Ecto neural progenitor cell (in vitro differentiated cells): ENCODE measurements at places on chromosomes 5 and 9.

DNA sequence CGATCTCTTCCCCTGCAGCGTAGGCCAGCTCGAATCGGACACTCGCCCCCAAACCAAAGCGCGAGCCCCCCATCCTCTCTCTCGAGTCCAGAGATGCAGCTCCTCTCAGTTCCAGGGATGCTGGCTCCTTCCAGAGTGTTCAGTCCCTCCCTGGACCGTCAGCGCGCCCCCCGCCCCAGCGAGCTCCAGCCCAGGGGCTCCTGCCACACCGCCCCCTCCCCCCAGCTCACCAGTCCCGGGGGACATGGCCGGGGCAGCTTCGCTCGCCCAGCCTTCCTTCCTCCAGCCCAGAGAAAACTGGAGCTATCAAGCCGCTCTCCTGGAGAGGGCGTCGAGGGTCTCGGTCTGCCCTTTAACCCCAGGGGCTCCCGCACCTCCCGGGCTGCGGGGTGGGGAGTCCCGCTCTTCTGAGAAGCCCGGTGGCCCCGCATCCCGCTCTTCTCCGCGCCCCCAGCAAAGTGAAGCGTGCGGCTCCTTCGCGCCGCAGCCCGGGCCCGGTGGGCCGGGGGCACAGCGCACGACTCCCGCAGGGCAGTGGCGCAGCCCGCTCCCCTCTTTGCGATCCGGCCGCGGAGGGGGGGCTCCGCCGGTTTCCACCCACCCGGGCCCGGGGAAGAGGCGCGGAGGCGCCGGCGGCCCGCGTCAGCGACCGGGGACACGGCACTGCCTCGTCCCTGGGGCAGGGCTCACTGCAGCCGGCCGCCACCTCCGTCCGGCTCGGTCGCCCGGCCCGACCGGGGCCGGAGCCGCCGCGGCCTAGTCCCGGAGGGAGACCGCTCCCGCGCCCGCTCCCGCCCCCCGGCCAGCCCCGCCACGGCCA is 587 bp downstream of the MIER3 start:
- DNase-seq, result peak; percentile 78

DNA sequence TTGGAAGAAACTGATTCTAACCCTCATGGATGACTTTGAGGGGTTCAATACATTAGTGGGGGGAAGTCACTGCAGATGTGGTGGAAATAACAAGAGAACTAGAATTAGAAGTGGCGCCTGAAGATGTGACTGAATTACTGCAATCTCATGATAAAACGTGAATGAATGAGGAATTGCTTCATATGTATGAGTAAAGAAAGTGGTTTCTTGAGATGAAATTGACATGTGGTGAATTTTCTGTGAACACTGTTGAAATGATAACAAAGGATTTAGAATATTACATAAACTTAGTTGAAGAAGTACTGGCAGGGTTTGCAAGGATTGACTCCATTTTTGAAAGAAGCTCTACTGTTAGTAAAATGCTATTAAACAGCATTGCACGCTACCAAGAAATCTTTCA is 113.0 kb downstream of the UGCG start:
- no peak for DNase-seq

- DNase-seq, result no peak
Observed at GRCh38 chr5:91219091-91219802, 163.9 kb downstream of the ARRDC3 start.

DNA sequence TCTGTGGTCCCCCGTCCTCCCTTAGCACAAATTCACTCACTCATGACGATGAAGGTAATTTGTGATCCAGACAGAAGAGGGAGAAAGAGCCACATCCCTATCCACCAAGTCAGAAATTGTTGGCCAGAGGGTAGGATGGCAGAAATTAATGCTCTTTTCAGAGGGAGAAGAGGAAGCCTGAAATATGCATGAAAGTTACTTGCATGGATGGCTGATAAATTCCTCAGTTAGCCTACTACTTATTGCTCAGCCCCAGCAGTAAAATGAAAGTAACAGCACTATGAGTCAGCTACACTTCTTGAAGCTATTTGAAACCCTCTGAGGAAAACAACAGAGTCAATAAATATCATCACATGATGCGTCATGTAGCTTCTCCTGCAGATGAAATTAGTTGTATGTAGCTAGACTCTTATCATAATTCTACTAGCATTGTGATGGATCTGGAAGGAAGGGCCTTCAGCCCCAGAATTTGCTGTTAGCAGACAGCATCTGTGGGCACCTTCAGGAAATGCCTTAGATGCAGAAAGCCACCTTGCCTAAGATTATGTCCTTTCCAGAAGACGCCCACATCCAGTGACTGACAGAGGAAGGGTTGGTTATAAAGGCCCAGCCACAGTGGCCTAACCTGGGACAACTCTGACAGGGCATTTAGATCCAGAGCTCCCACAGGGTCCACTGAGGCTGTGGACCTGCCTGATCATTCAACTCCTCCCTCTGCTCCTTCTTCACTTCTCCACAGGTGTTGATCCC is 81.2 kb upstream of the CCDC112 start:
- no peak for DNase-seq
